Dermis microvascular lymphatic vessel endothelial cell (primary cell): ENCODE measurements at places on chromosomes 1 and 21. TPM values are rescaled to one million over a fixed set of nuclear protein-coding genes. Genes with fewer than 3 reads are reported as not detected.

GRCh38 chr1:222893255-222893654, 78.4 kb downstream of the DISP1 start:
- no peak for DNase-seq

DNA sequence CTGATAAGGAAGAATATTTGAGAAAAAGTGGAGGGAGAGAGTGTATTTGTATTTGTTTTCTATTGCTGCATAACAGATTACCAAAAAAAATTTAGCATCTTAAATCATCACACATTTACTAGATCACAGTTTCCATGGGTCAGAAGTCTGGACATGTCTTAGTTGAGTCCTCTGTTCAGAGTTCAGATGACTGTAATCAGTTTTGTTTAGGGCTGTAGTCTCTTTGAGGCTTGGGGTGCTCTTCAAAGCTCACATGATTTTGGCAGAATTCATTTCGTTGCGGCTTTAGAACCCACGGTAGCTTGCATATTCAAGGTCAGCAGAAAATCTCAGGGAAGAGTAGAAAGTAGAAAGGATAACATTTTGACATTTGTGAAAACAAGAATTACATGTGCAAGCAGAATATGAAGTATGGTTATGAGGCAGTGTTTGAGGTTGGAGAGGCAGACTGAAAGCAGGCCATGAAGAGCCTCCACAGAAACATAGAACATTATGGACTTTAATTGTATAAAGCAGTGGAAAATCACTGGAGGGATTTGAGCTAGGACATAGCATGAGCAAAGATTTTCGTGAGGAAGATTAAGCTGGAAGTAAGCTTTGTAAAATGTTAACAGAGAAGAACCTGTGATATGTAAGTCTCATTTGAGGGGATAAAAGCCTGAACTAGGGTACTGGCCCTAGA, 110.6 kb upstream of the GPR52 start:
- no peak for DNase-seq

DNA sequence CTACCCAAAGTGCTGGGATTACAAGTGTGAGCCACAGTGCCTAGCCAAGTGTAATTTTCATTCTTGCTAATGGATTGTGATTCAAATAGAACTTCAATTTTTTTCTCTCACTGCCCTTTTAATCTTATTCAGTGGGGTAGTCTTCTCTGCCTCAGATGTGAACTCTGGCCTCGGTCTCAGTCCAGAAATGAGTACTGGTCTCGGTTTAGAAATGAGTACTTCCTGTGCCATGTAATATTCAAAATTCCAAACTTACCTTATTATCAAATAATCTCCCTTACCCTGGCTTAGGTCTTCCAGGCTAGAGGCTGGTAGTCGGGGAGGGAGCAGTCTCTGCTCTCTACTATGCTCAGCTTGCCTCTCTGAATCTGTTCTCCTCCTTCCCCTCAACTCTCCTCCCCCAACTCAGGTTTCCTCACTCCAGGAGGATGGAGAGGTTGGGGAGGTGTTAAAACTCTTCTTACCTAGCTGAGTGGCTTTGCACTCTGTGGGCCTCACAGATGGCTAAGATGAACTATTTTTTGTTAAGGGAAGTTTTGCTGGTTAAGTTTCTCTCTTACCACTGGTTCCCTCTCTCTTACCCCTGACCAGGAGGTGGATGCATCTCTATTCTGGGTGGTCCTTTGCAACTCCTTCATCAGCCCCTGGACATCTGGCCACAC, 4.8 kb upstream of the SLAMF9 start:
- DNase-seq, result no peak

DNA sequence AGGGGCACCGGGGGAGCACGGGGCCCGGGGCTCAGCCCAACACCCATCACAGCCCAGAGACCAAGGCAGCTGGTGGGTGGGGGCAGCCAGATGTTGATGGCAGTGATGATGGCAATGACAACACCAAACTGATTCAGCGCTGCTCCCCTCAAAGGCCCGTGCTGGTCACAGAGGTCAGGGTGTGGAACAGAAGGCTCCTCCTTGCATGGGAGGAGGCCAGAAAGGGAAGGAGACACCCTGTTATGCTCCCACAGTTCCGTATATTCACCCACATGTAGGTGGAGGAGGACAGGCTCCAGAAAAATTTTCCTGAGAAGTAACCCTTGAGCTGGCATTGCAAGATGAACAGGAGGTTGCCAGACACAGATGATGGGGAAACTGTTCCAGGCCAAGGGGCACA, 414 bp downstream of the GUCA2B start:
- DNase-seq, result no peak

The PADI2 gene
- under 0.01 TPM in 2 replicates for total RNA-seq

DNA sequence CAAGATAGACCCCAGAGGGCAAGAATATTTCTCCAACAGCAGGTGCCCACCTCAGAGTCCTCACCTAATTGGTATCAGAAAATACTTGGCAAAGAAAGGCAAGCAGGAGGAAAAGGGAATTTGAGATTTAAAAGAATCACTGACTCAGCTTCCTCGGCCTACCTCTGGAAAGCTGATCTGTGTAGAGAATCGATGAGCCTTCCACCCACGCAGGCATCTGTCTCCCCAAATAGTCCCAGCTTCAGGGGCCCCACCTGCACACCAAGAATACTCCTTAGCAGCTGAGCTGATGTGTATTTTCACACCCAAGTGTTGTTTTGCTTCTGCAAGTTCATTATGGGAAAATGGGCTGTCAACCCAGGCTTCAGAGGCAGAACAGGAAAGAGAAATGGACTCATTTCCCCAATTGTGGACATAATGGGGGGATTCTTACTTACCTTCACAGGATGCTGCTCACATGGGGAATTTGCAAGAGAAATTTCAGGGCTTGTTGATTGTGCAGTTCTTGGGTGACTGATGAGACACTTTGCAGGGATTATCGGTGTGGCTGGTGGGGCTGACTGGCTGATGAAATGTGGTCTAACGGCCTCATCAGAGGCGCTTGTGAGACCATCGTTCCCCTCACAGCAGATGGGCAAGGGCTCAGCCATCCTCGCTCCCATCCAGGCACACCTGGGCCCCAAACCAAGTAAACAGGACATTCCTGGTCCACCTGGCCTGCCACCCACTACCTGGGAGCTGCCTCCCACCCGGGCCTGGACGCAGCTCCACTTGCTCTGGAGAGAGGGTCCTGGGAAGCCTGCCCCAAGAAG, 436.3 kb downstream of the PTPRU start:
- no peak for DNase-seq

GRCh38 chr1:232694475-232694874, 64.5 kb upstream of the SIPA1L2 start:
- DNase-seq, result no peak

The C1QC gene
- not detected in 2 replicates for total RNA-seq

- no peak for DNase-seq
Measured at GRCh38 chr1:20112279-20113000, 6.9 kb downstream of the PLA2G2D start.

DNA sequence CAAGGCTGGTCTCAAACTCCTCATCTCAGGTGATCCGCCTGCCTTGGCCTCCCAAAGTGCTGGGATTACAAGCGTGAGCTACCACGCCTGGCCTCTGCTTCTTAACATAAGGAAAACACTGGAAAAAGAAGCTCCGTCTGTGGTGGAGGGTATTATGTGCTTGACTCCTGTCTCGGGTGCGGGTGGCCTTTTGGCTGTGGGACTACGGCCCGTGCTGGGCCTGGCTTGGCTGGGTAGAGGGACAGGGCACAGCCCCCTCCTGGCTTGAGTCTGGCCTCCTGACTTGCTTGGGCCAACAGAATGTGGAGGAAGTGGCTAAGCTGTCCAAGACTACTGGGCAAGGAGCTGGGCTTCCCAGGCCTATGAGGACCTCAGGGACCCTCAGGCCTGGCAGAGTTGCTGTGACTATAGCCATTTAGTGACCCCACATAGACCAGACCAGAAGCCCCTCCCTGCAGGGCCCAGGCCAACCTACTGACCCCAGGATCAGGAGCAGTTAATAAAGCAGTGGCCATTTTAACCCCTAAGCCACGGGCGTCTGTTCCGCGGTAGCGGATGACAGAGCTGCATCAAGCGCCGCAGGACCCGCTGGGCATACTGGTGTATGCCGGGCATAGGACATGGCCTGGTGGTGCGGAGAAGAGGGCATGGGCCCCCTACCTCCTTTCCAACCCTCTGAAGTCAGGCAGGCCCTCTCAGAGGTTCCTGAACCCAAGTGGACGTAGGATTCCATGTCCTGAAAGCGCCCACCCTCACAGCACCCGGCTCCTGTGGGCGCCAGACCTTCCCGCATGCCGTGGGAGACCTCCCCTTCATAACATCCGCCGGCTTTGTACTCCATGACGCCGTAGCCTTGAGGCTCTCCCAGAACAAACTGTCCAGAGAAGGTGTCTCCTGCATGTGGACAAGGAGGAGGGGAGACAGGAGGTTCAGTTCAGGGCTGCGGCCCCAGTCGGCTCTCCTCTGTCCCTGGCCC, 4.4 kb downstream of the MORN1 start:
- no peak for DNase-seq

The BNIPL gene
- total RNA-seq, result under 0.01 and 0.13 TPM in 2 replicates

DNA sequence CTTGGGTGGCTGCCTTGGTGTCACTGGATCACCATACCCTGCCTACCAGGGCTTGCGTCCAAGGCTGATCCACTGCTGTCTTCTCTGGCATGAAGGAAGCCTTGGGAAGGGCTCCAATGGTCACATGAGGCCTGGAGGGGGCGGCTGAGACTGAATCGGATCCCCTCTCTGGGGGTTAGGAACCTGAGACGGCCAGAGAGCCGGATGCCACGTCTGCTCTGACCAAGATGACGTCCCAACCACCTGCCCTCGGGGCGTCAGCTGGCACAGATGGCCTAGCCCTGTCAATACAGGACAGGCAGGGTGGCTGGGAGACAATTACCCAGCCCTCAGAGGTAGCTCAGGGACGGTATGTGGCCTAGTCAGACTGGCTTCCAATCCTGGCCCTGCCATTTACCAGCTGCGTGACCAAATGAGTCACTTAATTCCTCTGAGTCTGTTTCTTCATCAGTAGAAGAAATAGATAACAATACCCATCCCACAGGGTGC, 5.4 kb downstream of the TRIM62 start:
- DNase-seq, result no peak

DNA sequence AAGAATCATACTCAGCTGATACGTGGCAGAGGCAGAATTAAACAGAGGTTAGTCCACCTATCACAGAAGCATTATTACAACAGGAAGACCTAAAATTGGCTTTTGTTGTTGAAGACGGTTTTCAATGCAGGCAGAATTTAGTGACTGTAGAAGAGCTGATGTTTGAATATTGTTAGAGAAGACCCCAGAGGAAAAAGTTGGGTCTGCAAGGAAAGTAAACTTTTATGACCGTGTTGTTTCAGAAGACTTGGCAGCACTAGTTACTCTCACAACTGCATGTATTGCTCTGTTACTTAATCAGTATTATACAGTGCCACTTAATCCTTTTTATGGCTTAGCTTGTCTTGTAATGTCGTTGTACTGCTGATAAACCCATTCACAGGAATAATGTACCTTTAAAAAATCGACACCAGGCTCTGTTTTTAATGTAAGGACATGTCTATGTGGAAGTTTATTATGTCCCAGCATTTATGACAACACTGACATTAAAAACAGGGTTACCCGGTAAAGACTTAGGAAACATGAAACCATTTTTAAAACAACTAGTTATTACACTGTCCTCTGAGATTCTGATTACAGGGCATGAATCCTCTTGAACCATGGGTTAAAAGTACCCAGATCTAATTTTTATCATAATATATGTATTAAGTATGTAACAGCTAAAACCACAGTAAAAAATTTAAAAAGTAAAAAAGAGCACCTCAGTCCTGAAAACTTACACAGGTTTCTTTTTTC, 235.4 kb downstream of the TTLL7 start:
- DNase-seq, result no peak
